Naive thymus-derived CD8-positive, alpha-beta T cell (primary cell): ENCODE measurements at places on chromosomes 3 and 15. TPM values are rescaled to one million over a fixed set of nuclear protein-coding genes. Genes with fewer than 3 reads are reported as not detected.

The DLEC1 gene
- total RNA-seq: 4.6 TPM

The ZNF660 gene
- total RNA-seq: 1.9 TPM

The SCN10A gene
- not detected for total RNA-seq

The GPR87 gene
- not detected for total RNA-seq

The SLC12A1 gene
- not detected for total RNA-seq

The CNBP gene
- 421 TPM for total RNA-seq

The PLSCR2 gene
- 0.31 TPM for total RNA-seq

The KNG1 gene
- not detected for total RNA-seq

- DNase-seq: no peak
Measured at GRCh38 chr3:173287361-173287760, 110.2 kb upstream of the NLGN1 start.

- DNase-seq: no peak
Measured at GRCh38 chr3:185397676-185398075, 34.7 kb downstream of the MAP3K13 start.

DNA sequence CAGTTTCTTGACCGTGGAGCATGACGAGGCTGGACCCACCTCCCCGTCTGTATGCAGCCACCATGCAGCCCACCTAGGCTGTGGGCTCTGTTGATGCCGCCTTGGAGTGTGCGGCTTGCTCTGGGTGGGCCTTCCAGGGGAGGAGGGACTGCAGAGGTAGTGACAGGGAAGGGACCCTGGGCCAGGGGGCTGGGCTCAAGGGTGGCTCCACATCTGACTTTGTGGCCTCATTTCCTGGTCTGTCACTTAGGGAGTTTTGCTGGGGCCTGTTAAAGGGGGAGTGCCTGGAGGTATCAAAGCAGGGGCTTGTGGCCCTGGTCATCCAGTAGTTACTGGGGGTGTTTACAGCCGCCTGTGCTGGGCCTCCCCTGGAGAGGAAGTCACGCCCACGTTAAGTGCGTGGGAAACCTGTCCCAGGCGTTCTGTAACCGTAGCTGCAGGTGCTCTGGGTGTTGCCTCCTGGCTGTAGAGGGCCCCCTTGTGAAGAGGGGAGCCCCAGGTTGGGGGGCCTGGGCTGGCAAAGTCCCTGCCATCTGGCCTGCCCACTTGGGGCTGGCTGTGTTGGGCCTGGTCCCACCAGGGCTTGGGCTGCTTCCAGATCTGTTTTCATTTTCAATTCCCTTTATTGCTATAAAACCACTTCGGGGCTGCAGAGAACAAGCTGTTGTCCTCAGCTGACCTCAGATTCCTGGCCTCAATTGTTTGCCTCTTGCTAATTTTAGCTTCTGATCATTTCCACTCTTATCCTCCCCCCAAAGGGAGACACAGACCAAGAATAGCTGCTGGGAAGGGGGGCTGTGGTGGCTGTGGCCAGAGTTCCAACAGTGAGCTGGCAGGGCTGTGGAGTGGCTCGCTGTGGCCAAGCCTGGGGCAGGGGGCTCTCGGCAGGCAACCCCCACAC lies 26.5 kb downstream of the KLF13 start:
- DNase-seq: peak; percentile 79

- no peak for DNase-seq
Measured at GRCh38 chr3:18872466-18872865, 275.8 kb upstream of the KCNH8 start.

- DNase-seq: no peak
Measured at GRCh38 chr3:33041909-33042308, 55.0 kb downstream of the GLB1 start.

- no peak for DNase-seq
Measured at GRCh38 chr3:31829826-31830426, 151.1 kb downstream of the OSBPL10 start.

DNA sequence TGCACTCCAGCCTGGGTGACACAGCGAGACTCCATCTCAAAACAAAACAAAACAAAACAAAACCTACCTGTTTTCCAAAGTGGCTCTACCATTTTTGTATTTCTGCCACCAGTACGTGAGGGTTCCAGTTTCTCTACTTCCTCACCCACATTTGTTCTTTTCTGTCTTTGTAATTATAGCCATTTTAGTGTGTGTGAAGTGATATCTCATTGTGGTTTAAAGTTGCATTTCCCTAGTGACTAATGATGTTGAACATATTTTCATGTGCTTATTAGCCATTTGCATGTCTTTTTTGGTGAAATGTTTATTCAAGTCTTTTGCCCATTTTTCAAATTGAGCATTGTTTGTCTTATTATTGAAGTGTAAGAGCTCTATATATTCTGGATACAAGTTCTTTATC lies 50.7 kb downstream of the TRA2B start:
- DNase-seq: no peak

GRCh38 chr3:71577011-71577410 lies 6.5 kb downstream of the FOXP1 start:
- DNase-seq: no peak

DNA sequence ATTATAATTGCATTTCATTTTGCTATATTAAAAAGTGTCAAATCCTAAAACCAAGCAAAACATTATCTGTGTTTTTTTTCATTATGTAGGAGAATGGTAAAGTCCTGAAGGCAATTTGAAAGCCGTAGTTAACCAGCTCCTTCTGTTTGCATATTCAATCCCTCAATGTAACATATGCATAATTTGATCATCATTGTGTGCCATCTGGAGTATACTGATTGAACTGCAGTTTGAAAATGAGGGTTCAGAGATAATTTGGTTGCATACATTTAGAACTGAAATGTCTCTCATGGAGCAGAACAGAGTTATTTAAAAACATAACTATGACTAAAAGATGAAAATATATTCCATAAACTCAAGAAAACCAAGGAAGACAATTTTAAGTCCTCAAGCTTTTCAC lies 518.6 kb downstream of the GBE1 start:
- no peak for DNase-seq

GRCh38 chr15:87357637-87358313 lies 898.8 kb downstream of the NTRK3 start:
- no peak for DNase-seq

GRCh38 chr15:86522721-86523120 lies 443.1 kb downstream of the AGBL1 start:
- no peak for DNase-seq

DNA sequence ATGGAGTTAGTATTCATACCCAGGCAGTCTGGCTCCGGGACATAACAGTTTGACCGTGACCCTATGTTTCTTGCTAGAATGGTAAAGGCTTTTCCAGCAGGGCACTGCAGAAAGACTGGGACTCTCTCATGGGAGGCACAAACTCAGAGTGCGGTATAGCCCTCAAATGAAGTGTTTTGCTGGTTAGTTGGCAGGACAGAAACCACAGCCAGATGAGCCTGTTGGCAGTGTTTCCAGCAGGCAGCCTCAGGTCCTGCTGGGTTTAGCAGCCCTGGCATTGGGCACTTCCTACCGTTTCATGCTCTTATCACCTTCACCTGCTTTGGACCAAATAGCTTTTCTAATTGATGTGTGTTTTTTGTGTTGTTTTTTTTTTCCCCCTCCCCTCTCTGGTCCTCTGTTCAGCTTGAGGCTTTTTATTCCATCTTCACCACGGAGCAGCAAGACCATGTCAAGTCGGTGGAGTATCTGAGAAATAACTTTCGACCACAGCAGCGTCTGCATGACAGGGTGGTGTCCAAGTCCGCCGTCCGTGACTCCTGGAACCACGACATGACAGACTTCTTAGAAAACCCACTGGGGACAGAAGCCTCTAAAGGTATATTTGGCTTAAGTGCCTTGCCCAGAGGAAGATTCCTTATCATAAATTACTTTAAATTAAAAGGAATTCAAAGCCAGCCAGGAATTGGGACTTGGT lies 205.6 kb downstream of the FEZF2 start:
- no peak for DNase-seq

GRCh38 chr3:150599611-150600297 lies 3.4 kb upstream of the SELENOT start:
- DNase-seq: no peak

DNA sequence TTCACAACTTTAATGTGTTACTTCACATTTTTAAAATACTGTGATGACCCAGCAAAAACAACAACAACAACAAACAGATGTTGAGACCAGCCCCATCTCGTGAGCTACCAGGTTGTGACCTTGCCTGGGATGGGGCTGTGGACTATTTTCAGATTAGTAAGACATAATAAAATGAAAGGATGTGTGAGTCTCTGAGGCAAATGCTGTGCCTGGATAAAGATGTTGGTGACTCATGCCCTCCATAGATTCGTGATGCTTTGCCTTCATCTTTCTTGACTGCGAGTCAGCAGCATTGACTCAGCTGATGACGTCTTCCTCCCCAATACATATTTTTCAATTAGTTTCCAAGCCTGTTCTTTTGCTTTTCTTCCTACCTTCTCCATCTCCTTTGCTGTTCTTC lies 453.0 kb upstream of the CFAP20DC start:
- DNase-seq: no peak

- no peak for DNase-seq
Measured at GRCh38 chr3:113847664-113848461, 9.3 kb downstream of the GRAMD1C start.

DNA sequence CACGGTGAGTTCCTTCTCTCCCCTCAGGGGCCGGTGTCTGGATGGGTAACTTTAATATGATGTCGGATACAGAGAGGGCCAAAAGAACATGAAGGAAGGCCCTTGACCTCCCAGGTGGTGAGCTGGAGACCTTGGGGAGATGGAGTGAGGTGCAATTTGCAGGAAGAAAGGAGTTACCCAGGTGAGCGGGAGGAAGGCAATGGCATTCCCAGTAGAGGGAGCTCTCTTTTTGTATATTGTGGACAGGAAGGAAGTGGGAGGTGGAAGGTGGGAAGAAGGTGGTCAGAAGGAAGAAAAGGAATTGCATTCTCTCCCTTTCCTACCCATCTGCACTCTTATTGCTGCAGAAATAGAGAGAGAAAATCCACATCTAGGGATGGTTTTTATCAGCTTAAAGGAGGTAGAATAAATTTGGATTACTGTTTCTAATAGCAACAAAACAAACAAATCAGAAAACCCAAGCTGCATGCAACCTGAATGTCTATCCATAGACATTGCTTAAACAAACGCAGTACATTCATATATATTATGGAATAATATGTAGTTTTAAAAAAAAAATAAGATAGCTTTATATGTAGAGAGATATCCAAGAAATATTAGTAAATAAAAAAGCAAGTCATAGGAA lies 169.0 kb upstream of the TSC22D2 start:
- no peak for DNase-seq

DNA sequence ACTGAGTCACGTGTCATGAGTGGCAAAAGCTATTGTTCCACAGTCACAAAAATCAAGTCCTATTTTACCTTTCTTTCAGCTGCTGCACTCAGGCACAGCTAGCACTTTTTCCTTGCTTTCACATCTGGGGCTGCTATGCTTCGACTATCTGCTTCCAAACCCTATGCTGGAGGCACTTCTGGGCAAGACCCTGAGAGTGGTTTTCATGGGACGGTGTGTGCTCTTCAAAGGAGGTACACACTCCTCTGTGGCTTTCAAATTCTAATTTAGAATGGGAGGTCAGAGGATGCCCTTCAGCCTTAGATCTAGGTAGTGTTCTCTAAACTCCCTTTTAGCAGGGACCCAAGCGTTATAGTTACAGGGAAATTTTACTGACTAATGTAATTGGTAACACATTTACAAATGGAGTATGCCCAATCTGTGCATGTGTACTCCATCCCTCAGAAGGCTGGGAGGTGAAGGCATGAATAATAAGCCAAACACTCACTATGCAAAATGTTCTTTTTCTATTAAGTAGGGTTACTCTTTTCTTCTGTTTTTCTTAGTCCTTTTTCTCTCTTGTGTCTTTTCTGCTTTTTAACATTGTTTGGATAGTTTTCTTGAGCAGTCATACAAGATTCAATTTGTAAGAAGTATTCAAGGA lies 188.3 kb downstream of the LSAMP start:
- DNase-seq: no peak

- DNase-seq: no peak
Measured at GRCh38 chr15:57503051-57503702, 88.5 kb upstream of the MYZAP start.

DNA sequence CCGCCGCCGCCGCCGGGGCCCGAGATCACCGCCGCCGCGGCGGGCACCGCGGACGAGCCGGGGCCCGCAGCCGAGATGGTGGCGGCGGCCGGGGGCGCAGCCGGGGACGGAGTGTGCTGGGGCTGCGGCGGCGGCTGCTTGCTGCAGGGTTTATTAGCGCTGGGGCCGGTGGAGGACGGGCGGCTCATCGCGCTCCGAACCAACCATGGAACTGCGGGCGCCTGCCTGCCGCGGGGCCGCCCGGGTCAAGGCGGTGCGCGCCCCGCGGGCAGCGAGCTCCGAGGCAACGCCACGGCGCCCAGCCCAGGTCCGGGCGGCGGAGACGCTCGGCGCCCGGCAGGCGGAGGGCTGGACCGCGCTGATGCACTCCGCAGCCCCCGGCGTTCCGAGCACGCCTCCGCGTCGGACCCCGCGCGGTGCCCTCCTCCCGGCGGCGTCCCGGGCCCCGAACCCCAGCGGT lies 277 bp downstream of the SIAH2 start:
- DNase-seq: no peak

GRCh38 chr3:43867436-43868072 lies 176.8 kb downstream of the ABHD5 start:
- no peak for DNase-seq
